Activated CD4-positive, alpha-beta T cell treated with anti-CD3 and anti-CD28 coated beads, Interleukin-2, Interleukin-6, amounts not matched to agents 100 ng/mL and 50 ng/mL, durations not matched to agents 16 hours and 8 hours (primary cell): ENCODE measurements at places on chromosomes 16 and 17.
A peak's percentile ranks its signal among the peaks of the same experiment; 100 is the strongest.

- no peak for DNase-seq
Observed at GRCh38 chr17:42844761-42845555, 578 bp downstream of the AOC2 start.

- DNase-seq, result no peak
Observed at GRCh38 chr16:12317121-12317810, 340.7 kb downstream of the SNX29 start.

GRCh38 chr17:15393414-15393813 lies 52.0 kb upstream of the TEKT3 start:
- DNase-seq, result no peak

DNA sequence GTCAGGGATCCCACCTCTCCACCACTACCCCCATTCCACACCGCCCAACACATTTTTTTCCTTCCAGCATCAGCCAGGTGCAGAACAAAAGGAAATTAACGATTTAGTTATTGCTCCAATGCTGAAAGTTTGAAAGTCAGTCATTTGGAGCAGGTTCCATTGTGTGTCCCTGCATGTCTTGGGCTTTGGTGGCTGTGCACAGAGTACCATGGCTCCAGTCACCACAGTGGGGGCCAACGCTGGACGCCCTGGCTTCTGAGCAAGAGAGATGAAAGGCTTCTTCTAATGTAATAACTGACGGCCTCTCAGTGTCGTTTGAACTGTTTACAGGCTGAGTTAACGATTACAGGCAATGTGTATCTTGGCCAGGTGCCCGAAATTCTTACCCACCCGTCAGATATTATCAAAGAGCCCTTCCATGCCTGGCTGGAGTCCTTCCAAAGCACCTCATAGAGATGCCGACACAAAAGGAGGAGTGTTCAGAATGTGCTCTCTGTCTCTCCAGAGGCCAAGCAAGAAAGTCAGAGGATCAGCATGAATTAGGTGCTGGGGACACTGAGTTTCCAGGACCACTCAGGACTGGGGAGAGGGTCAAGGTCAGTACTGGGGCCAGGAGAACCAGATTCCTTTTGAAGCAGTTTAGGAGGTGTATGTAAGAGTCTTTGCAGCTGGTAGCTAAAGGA lies 25.9 kb downstream of the RNF43 start:
- DNase-seq, result no peak

DNA sequence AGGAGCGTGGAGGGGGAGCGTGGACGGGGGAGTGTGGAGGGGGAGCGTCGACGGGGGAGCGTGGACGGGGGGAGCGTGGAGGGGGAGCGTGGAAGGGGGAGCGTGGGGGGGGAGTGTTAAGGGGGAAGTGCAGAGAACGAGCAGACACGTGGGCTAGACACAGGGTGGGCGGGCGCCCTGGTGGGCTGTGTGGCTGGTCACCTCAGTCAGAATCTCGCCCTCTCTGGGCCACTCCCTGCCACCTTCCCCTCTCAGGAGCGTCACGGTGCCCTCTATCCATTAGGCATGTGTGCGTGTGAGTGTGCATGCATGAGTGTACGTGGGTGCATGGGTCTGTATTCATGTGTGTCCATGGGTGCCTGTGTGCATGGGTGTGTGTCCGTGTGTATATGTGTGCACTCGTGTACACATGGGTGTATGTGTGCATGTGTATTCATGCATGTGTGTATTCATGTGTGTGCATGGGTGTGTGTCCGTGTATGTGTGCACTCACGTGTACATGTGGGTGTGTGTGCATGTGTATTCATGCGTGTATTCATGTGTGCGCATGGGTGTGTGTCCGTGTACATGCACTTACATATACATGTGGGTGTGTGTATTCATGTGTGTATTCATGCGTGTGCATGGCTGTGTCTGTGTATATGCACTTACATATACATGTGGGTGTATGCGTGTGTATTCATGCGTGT lies 49.3 kb upstream of the PABPN1L start:
- no peak for DNase-seq

- DNase-seq, result no peak
Observed at GRCh38 chr17:2264067-2264860, 39.3 kb downstream of the SMG6 start.

DNA sequence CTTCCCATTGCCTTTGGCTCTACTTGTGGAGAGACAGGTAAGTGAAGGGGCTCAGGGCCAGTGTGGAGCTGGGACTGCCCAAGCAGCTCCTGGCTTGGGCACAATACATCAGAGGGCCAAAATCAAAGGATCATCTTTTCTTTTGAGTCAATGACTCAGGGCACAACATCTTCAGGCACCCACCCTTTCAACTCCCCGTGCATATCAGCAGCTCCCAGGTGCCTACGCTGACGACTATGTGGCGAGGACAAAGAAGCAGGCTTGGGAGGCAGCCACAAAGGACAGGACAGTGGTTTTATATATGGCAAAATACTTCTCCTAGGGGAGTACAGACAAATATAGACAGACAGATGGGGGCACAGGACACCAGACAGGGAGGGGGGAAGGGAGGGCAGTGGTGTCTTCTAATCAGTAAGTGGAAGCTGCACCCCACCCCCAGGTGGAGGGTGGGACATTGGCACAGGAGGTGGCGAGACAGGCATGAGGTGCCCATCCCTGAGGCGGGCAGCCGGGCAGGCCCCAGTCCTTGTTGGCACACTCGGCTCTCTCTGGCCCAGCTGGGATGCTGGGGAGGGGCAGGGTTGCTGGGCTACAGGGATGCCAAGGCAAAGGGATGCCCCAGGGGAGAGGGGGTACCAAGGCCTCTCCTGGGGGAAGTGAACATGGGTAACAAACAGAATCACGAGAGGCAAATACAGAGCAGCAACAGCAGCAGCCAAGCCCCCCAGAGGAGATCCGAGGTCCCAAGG lies 7.7 kb upstream of the ARL5C start:
- no peak for DNase-seq

DNA sequence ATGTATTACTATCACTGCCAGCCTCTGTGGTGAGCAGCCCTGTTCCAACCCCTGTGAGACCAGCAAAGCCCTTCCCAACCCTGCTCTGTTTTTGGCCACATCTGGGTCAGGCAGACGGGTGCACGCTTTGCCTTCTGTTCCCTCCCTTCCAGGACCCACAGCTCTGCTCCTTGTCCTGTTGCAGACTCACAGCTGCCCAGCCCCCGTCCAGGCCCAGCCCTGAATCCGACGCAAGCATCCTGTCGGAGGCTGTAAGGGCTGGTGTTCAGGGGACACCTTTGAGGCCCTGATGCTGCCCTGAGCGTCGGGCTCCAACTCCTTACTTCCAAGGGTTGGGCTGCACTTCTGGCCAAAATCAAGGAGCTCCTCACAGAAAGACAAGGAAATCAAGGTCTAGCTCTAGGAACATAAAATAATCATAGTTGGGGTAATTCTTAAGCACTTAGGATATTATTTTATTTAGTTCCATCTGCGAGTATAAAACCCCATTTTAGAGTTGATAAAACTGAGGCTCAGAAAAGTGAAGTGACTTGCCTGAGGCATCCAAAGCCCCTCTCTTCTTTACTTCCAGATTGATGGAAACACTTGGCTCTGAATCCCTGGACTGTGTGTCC lies 14.3 kb upstream of the SRCIN1 start:
- no peak for DNase-seq

DNA sequence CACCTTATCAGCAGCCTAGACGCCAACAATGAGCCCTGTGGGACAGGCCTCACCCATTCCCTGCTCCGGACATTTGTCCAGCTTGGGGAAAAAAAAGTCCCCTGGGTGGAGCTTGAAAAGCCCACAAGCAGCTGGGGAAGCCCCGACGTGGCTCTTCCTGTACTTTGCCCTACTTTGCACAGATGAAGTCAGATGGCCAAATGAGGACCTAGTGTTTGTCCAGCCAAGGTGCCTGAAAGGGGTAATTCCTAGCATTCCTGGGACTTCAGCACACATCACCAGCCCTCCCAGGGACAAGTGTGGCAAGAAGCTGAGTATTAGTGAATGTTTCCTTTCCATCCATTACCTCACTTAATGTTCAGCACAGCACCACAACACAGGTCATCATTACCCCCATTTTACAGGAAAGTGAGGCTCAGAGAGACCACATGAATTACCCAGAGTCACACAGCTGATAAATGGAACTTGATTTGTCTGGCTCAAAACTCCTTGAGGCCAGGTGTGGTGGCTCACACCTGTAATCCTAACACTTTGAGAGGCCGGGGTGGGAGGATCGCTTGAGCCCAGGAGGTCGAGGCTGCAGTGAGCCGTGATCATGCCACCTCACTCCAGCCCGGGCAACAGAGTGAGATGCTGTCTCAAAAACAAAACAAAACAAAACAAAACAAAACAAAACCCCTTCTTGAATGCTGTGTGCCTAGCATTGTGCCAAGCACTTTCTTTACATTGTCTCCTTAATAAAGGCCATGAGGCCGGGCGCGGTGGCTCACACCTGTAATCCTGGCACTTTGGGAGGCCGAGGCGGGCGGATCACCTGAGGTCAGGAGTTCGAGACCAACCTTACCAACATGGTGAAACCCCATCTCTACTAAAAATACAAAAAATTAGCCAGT lies 19.9 kb upstream of the PLLP start:
- no peak for DNase-seq

DNA sequence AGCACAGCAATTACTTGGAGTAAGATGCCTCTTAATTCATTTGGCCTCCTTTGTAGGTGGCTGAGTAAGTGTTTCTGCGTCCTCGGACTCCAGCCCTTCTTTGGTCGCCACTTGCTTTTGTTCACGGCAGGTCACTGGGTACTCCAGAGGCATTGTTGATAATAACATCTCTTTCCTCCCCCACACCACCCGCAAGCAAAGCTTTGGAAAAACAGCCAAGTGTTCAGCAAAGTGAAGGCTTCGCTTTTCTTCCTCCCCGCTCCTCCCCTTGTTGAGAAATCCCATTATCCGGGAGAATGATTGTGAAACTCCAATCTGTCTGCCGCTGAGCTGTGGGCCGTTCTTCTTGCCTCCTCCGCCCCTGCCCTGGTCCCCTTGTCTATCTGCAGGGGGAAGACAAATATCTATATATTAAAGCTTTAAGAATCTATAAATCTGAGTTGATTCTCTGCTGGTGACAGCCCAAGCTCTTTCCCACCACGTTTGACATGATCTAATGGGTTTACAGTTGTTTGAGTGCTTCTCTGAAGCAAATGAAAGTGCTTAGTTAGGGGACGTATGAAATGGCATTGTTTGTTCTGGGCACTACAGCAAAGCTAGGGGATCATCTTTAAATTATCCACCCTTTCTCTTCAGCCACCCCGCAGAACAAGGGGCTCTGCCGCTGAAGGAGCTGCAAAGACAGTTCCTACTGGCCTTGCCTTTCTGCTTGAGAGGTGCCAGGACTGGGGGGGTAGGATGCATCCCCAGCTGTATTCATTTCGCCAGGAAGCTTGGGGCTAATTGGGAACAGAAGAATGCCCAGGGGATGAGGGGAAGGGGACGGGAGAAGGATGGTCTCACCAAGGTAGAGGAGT lies 167.1 kb downstream of the CCDC182 start:
- no peak for DNase-seq

GRCh38 chr17:6713918-6714271 lies 726 bp upstream of the SLC13A5 start:
- DNase-seq, result no peak

DNA sequence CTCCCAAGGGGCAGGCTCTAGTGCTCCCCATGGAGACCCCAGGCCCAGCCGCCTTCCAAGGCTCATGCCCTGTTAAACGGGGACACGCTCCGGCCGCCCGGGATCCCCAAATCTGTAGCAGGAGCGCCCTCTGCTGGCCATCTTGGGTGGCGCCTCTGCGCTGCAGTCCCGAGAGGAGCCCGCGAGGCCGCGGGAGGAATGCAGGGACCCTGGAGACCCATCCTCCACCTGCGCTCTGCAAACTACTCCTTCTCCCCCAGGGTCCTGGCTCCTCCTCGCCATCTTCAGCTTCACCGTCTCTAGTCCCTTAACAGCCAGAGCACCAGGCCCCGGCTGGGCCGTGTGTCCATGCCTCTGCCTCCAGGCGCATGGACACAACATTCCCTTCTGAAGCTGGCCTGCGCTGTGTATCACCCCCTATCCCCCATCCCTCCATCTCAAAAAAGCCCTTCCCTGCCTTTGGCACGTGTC lies 23.6 kb upstream of the KRT17 start:
- DNase-seq, result peak; percentile 93

- no peak for DNase-seq
Observed at GRCh38 chr17:29587591-29587990, 1.9 kb downstream of the GIT1 start.

- DNase-seq, result no peak
Observed at GRCh38 chr17:60993497-60993896, 315.8 kb downstream of the BCAS3 start.

DNA sequence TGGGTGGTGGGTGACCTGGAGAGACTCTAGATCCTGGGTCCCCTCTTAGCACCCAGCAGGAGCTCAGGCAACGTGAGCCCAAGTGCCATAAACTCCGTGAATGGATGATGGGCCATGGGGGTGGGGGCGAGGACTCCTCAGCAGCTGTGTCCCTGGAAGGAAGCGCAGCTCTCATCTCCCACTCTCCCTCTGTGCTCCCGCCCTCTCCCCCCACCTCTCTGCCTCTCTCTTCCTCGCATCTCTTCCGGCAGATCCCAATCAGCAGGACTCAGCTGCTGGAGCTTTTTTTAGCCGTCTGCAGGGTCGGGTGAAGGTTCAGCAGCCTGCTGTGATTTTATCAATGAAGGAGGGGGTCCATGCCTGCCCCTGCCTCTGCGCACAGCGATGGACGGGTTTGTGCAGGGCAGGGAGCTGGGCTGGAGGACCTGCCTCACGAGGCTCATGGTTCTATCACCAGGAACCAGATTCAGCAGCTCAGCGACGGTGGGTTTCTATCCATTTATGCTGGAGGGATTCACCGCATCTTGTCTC lies 8.3 kb downstream of the CCR7 start:
- no peak for DNase-seq

DNA sequence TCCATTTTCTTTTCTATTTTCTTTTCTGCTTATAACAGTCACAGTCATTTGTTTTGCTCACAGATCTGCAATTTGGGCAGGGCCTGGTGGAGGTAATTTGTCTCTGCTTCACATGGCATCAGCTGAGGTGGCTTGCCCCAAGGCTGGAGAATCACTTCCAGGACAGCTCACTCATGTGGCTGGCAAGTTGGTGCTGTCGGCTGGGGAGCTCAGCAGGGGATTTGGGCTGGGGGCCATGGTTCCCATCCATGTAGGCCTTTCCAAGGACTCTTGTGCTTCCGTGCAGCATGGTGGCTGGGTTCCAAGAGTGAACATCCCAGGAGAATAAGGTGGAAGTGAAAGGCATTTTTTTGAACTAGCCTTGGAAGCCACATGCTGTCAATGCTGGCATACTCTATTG lies 85.7 kb downstream of the MGAT5B start:
- no peak for DNase-seq

GRCh38 chr17:76816590-76817135 lies 51.5 kb upstream of the MGAT5B start:
- peak; percentile 66 for DNase-seq

GRCh38 chr16:265002-265529 lies 10.7 kb downstream of the RGS11 start:
- no peak for DNase-seq

GRCh38 chr16:57134982-57135381 lies 42.6 kb downstream of the CPNE2 start:
- DNase-seq, result peak; percentile 39
